ENCODE measurements at places on chromosomes 2 and 18.

GRCh38 chr2:168697668-168698121 lies 104.7 kb upstream of the NOSTRIN start:
- DNase-seq: no peak

- no peak for DNase-seq
Observed at GRCh38 chr2:235180642-235181041, 228.8 kb downstream of the SH3BP4 start.

GRCh38 chr2:230447455-230448451 lies 31.8 kb downstream of the SP100 start:
- DNase-seq: no peak

DNA sequence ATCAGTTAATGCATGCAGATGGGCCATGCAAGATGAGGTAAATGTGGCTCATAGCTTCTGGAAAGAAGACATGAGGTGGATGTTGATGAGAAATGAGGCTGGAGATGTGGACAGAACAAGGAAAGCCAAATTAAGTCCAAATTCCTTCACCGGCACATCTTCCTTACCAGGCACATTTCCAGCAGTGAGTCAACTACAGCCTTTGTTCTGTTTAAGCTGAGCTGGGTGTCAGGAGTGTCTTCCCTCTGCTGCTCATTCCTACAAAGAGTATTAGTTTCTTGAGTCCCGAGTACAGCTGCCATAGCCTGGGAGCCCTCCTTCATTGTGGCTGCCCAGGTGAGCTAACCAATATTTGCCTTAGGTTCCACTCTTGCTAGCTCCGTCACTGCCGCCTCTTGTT lies 945.0 kb downstream of the SLC4A3 start:
- no peak for DNase-seq

DNA sequence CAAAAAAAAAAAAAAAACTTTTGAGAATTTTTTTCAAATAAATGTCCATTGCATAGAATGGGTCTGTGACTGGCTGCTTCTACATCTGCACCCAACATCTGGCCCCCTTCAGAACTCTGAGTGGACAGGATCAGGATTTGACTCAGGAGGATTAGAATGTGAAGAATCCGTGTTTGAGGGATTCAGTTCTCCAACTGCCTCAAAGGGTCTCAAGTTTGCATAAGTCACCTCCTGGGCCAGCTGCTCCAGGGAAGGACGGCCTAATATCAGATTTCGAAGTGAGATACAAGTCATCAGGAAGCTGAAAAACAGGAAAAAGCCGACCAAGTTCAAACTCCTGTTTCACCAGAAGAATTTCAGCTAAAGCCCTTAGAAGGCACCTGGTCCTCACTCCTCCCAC lies 10.9 kb downstream of the MAT2A start:
- no peak for DNase-seq

GRCh38 chr18:62828091-62828640 lies 112.8 kb downstream of the PHLPP1 start:
- DNase-seq: no peak

- DNase-seq: no peak
Observed at GRCh38 chr18:23311351-23312121, 141.6 kb upstream of the RIOK3 start.

DNA sequence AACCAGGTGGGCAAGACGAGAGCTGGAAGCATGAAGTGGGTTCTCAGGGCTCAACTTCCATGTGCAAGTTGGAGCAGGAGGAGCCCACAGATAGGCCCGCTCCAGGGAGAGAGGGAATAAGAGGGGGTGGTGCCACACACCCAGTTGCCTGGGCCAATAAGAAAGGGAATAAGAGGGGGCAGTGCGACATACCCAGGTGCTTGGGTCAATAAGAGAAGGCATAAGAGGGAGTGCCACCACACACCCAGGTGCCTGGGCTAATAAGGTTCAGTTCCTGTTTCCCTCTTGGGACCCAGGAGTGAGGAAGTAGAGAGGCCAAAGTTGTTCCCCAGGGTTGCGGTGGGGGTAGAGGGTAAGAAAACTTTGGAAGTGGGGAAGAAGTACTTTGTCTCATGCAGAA lies 127.5 kb downstream of the LAMA3 start:
- no peak for DNase-seq

GRCh38 chr2:65053199-65053598 lies 3.0 kb upstream of the CEP68 start:
- DNase-seq: no peak

DNA sequence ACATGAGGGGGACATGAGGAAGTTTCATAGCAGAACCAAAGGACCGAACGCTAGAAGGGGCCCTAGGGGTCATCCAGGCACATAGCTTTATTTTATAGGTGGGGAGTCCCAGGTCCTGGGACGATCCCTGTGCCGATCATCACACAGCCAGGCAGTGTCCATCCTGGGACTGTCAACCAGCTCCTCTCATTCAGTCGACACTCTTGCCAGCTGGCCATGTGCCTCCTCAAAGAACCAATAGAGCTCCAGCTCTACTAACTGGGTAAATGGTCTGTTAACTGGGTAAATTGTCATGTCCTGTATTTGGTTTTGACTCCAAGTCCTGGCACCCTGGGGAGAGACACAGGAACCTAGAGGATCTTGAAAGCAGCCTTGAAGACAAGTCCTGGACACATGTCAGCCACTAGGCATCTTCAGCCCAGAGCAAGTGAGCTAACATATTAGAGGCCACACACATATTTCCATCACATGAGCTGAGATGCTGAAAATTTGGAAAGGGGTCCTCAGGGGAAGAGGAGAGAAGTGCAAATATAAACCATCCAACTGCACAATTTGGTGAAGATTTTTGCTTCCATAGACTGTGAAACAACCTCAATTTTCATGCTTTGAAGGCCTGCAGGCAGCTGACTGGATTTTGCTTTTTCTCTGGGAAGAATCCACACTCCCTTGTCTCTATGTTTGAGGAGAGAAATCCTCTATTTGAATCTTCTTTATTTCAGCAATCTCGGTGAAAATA lies 361.1 kb upstream of the SLC14A2 start:
- DNase-seq: no peak

DNA sequence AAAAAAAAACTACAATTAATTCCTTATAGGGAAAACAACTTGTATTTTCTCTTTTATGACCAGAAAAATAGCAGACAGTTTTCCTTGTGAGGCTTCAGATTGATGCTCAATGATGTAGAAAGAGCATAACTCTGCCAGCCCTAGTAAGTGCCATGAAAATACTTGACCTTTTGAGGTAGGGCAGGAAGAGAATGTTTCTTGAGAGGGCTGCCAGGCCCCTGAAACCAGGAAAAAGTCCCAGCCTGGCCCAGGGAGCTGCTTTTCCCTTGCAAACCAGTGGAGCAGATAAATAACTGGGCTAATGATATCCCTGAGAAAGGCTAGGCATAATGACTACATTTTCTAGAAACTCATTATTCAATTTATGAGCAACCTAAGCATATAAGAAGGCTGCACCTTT lies 126.8 kb downstream of the SLC8A1 start:
- no peak for DNase-seq

DNA sequence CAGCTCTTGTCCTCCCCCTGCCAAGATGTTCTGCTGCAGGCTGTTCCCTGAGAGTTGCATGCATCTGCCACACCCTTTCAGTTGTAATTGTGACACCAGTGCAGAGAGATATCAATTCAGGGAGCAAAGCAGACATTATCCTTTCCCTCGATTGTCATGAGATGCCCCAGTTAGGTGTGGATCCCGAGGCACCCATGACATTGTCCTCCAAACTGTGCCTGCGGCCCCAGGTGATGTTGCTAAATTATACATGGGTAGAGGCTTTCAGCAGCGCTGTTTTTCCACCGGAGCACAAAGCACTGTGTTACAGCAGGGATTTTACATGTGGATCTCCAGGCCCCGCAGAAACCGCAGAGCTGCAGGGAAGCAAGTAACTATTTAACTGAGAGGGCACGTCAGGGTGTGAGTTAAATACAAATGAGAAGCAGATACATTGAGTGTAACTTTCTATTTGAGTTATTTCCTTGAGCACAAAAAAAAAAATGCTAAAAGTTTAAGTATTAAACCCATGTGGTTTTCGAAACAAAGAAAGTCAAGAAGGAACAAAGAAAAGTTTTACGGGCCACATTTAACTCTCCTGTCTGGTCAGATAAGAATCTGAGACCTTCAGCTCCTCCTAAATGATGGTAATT lies 90.3 kb upstream of the BCL2L11 start:
- DNase-seq: no peak

DNA sequence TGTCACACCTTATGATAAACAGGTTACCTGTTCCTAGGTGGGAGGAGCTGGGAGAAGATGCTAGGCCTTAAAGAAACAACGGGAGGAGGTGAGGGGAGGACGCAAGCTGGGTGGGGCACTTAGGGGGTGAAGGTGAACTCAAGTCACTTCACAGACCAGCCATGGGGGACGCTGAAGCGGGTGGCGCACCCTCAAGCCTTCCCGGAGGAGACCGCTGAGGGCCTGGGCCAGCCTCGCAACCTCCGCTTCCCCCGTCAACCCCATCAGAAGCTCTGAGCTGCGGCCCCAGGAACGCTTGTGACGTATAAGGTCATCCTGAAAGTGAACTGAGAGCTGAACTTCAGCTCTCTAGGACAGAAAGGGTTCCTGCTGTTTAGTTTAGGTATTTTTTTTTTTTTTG lies 133.5 kb downstream of the MBP start:
- no peak for DNase-seq

DNA sequence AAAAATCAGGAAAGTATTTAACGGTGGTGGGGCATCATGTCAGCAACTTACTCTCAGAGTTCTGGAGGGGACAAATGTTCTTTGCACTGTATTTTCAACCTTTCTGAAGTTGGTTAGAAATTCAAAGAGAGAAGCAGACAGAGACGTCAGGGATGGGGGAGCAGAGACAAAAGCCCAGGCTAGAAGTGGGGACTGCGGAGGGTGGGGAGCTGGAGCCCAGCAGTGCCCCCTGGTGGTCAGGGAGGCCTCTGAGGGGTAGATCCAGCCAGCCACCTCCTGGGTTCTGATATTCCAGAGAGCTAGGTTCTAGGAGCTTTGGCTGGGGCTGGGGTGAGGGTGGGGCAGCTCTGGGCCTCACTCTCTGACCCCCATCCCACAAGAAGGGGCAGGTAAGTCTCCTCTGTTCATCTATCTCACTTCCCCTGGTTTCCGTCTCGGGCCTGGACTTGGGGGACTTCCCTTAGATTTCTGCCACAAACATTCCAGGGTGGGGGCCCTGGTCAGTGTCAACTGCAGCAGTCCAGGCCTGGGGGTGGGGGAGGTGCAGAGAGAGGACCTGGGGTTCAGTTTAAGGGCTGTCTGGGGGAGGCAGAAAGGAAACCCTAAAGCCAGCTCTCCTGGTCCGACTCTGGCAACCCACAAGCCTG lies 8.9 kb downstream of the TNS1 start:
- DNase-seq: peak; percentile 38

DNA sequence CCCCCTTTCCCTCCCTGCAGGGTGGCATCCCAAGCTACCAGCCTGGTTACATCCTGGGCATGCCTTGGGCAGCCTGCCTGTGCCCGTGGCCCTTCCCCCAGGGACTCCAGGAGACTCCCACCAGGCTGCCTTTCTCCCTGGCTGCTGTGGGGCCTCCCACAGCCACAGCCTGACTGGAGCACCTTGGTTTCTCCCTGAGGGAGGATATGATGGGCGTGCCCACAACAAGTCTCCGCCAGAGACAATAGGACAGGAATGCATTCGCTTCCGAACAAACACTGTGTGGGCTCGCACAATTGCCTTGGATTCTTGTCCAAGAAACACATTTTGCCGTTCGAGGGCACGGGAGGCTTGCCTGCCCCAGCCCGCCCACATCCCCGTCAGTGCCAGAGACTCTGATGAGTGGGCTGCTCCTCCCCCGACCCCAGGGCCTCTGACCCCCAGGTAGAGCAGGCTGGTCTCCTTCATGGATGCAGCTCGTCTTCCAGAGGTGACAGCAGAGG lies 102.1 kb downstream of the SMAD7 start:
- no peak for DNase-seq

DNA sequence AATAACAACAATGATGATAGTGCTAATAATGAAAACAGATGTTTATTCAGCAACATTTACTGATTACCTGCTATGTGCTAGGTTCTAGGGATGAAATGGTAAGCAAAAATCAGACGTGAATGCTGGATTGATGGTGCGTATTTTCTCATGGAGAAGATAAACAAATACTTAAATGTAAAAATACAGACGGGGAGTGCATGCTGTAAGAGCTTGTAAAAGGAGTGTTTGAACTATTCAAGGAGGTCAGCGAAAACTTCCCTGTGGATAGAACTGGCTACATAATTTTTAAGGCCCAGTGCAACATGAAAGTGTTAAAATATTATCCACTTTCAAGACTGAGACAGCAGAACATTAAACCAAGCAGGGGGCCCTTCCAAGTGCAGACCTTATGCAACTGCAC lies 22.1 kb downstream of the MTX2 start:
- no peak for DNase-seq

DNA sequence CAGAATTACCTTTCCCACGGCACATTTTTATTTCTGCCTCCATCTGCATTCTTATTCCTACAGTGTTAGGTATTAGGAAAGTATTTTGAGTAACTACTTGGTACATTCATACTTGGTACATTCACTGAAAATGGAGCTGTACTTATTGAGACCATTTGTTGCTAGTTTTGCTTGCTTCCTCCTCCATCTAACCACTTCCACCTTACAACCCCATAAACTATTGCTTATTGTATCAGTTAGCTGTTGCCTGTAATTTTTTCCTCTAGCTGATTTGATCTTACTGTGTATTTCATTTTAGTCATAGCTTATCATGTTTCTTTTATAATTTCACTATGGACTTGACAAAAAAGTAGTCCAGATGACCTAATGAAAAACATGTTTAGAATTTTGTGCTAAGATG lies 50.7 kb downstream of the AFTPH start:
- DNase-seq: no peak

DNA sequence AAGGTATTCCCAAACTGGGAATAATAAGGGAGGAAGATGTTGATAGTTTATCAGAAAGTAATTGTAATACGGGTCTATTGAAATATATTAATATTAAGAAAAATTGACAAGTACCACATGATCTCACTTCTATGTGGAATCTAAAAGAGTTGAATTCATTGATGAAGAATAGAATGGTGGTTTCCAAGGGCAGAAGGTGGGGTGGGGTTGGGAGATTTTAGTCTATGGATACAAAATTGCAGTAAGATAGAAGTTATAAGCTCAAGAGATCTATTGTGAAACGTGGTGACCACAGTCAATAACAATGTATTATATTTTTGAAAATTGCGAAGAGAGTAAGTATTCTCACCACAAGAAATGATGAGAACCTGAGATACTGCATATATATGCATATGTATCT lies 38.9 kb downstream of the COL3A1 start:
- DNase-seq: no peak

GRCh38 chr2:231012463-231012862 lies 16.5 kb downstream of the SPATA3 start:
- DNase-seq: no peak

DNA sequence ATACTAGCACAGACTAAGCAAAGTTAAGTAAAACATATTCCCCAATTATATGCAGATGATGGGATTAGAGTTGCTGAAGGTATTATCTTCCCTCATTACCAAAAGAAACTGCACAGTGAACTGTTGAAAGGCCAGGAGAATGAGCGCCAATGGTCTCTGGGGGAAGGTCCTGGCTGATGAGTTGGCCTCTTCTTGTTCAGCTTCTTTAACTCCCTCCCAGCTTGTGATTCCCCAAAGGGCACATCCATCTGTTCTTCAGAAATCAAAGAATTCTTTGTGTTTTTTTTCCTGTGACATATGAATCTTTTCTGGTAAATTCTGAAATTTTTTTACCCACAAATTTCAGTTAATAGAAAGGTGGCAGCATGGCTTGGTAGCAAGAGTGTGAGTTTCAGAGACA lies 667.6 kb downstream of the CNTNAP5 start:
- DNase-seq: no peak
